ENCODE measurements at places on chromosomes 12 and 14.

GRCh38 chr14:88242446-88242845 is 80.6 kb downstream of the KCNK10 start:
- DNase-seq = peak; percentile 93

GRCh38 chr12:89801284-89801683 is 92.6 kb upstream of the ATP2B1 start:
- DNase-seq = no peak

- DNase-seq = no peak
These were observed 128.2 kb upstream of the RTL1 start for GRCh38 chr14:101031721-101032120.

DNA sequence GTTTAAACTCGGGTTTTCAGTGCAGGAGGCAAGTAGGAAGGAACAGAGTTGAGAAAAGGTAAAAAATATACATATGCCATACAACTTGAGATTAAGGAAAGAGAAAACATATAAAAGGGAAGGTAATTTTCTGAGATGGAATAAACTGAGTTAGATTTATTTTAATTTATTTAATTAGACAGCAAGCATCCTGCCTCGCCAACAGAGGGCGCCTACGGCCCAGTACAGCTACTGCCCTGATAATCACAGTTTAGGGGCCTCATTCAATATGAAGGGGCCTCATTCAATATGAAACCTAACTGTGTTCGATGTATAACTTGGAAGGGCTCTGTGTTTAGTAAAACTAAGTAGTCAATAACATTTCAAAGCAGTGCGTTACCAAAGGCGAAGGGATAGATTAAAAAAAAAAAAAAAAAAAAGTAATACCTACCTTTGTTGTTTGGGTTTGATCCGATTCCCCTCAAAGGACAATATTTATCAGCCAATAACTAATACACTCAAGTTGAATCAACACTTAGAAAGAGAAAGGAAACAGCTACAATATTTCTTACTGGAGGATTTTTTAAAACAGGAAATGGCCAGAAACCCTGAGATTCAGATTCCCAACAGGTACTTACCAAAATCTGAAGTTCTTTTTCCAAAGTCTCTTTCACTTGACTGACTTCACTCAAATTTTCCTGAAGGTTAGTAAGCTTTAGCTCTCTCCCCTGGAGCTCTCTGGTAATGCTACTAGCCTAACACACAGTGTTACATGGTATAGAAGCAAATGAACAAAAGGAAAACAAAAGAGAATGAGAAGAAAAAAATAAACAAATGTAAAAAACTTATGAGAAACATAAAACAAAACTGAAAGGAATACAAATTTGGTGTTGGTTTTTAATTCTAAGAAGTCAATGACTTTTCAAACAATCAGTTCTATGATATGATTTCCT is 70.0 kb upstream of the VPS33A start:
- DNase-seq = no peak

- no peak for DNase-seq
These were observed 216.2 kb downstream of the DPF3 start for GRCh38 chr14:72677664-72678063.

DNA sequence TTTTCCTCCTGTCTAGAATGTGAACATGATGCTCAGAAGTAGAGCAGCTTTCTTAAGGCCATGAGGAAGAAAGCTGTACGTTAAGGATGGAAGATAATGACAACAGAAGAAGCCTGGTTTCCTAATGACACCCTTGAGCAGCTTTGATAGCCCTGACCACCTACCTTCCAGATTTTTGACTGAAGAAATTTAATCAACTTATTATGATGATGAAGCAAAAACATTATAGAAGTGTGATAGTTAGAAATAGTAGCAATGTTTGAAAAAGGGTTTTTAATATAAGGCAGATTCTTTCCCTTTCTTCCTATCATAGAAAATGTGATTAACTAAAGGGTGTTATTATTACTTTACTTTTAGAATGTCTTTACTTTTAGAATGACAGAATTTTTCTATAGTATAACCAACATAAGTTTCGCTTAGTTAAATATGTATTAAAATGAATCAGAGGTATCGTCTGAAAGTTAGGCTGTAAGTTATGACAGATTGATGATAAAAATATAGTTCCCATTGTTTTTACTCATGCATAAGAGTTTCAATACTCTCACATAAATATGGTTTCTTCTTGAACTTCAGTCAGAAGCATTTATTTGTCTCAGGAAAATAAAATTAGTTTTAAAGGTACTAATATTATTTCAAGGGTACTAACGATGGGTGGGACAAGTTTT is 50.1 kb upstream of the PPFIA2 start:
- DNase-seq = no peak

GRCh38 chr14:93040982-93041381 is 74.7 kb downstream of the ITPK1 start:
- DNase-seq = no peak

DNA sequence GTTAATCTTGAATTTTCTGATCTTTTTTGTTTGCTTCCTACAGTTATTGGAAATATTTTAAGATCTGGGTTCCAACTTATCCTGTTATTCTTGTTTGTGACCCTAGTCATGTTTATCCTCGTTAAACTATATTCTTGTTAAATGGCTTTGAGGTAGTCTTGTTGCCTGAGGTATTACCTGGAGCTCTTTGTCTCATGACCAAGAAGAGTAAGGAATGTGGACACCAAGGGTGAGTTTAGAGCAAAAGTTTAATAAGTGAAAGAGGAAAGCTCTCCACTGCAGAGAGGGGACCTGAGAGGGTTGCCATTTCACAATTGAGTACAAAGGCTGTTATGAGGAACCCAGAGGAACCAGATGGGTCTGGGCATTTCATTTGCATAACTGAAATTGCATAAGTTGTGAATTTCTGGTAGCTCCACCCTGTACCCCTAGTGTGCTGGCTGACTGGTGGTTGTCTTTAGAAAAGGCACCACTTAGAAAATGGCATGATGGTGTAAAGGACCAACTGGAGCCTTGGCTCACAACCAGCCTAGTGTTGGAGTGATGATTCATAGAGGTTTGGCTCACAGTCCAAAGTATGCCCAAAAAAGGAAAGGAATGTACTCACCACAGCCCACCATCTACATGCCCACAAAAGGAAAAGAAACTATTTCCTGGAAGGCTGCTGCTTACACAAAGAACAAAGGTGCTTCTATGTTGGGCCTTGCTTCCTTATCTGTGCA is 36.7 kb upstream of the RESF1 start:
- DNase-seq = no peak

- no peak for DNase-seq
These were observed 5.7 kb downstream of the KRT85 start for GRCh38 chr12:52361553-52361952.

DNA sequence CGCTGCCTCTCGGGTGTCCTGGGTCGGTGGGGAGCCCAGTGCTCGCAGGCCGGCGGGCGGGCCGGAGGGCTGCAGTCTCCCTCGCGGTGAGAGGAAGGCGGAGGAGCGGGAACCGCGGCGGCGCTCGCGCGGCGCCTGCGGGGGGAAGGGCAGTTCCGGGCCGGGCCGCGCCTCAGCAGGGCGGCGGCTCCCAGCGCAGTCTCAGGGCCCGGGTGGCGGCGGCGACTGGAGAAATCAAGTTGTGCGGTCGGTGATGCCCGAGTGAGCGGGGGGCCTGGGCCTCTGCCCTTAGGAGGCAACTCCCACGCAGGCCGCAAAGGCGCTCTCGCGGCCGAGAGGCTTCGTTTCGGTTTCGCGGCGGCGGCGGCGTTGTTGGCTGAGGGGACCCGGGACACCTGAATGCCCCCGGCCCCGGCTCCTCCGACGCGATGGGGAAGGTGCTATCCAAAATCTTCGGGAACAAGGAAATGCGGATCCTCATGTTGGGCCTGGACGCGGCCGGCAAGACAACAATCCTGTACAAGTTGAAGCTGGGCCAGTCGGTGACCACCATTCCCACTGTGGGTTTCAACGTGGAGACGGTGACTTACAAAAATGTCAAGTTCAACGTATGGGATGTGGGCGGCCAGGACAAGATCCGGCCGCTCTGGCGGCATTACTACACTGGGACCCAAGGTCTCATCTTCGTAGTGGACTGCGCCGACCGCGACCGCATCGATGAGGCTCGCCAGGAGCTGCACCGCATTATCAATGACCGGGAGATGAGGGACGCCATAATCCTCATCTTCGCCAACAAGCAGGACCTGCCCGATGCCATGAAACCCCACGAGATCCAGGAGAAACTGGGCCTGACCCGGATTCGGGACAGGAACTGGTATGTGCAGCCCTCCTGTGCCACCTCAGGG is 679 bp downstream of the ARF6 start:
- no peak for DNase-seq

DNA sequence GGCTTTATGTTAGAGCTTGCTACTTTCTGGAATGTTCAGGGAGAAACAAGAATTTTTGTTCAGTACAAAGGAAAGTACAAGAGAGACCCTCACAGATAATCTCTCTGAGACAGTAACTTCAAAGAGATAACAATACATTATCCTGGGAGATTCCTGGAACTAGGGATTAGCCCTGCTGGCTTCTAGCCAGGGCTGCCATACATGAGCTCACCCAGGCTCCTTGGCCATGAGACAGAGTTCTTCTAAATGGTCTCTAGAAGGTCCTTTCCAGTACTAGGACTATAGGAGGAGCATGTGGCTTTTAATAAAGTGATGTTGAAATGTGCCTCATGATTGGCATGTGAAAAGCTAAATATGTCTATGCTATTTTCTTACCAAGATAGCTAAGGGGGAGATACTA is 342.5 kb downstream of the EMP1 start:
- DNase-seq = no peak

GRCh38 chr14:39491134-39491571 is 58.9 kb upstream of the FBXO33 start:
- peak; percentile 41 for DNase-seq

- DNase-seq = no peak
These were observed 57.5 kb downstream of the TSPAN9 start for GRCh38 chr12:3134526-3135135.

GRCh38 chr14:105256292-105256960 is 8.1 kb downstream of the BTBD6 start:
- DNase-seq = no peak

DNA sequence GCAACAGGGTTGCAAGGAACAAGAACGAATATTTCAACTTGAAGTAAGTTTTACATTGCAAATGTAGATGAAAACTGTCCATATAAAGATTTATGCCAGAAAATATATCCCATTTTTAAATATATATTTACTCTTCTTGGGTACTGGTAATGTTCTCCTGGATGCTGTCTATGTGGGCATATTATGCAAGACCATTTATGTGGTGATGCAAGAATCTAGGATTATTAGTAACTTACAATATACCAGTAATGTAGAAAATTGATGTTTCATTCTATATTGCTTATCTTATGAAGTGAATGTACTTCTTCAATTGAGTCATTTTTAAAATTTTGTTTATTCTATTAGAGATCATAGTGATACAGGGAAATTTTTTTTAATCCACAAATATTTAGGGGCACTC is 25.1 kb downstream of the FGFR1OP2 start:
- DNase-seq = no peak

- no peak for DNase-seq
These were observed 123.3 kb upstream of the PLXNC1 start for GRCh38 chr12:94025068-94025467.

- DNase-seq = no peak
These were observed 170.6 kb downstream of the SLC2A13 start for GRCh38 chr12:39935275-39935674.

- no peak for DNase-seq
These were observed 4.2 kb downstream of the ACVR1B start for GRCh38 chr12:51955702-51956101.

DNA sequence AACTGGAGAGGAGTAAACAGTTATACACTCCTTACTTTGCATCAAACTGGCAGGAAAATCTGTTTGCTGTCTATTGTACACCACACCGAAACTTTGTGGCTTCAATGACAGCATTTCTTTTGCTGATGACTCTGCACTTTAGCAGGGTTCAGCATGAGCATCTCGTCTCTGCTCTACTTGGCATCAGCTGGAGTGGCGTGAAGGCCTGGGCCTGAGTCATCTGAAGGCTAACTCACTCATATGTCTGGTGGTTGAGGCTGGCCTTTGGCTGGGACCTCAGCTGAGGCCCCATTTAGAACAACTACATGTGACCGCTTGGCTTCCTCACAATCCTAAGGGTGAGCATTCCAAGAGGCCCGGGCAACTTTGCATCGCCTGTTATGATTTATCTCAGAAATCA is 28.7 kb upstream of the REP15 start:
- DNase-seq = no peak

DNA sequence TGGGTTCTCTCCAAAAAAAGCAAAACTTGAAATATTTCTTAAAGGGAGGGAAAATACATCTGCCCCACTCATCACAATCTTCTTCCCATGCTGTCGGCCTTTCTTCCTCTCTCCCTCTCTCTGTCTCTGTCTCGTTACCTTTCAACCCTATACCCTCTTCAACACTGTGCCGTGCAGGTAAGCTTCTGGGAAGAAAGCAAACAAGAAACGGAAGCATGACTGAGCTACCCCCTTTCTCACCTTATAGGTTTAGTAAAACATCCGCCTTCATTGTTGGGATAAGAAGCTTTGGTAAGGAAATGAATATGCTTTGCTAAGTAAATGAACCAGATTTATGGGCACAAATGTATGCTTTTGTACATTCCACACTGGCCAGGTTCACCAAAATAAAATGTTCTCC is 63.0 kb downstream of the TMEM30B start:
- DNase-seq = no peak

DNA sequence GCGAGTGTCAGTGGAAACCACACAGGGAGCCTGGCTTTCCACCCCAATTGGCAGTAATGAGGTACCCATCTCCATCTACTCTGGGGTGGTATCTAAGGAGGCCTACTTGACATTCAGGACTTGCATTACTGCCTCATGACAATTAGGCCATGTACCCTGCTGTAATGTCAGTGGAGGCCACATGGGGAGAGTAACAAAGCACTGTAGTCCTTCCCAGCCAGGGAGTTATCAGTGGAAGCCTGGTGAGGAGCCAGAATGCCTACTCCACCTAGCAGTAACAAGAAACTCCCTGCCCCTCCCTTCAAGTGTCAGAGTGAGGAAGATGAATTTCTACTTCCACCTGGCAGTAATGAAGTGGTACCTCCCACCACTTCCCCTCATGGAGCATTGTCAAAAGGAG is 12.5 kb downstream of the TIMM9 start:
- no peak for DNase-seq

DNA sequence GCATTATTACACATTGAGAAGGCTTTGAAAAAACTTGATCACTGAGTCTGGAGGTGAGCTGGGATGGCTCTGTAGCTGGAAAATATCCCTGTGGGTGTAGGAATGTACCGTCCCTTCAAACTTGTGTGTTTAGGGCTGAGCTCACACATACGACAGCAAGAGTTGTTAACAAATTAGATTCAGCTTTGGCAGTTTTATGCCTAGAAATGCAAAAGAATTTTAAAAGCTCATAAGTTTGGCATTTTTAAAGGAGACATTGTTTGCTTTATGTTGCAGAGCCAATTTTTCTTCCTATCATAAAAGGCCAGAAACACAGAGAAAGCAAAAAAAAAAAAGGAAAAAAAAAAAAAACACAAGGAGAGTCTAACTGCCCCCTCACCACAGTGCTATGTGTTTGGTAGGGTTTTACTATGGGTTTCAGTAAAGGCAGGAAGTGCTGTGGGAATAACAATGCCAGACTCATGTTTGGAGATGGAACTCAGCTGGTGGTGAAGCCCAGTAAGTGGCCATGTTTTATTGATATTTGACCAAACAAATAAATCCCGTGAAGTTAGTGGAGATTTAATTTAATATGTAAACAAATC is 78.4 kb downstream of the DAD1 start:
- DNase-seq = no peak

- DNase-seq = no peak
These were observed 218.7 kb upstream of the PELI2 start for GRCh38 chr14:55899531-55899930.

GRCh38 chr12:80272387-80272915 is 171.6 kb upstream of the PTPRQ start:
- DNase-seq = no peak

GRCh38 chr14:75981426-75982265 is at the start of gene TGFB3:
Gene TGFB3, minus strand, starts transcription at chr14:75981995. Its CDS starts 1,102 bp downstream, at chr14:75980893.
- peak; percentile 42 for DNase-seq
